Omental fat pad (tissue), 4 donors: ENCODE measurements at places on chromosomes 16 and 17. TPM values are rescaled to one million over a fixed set of nuclear protein-coding genes. Genes with fewer than 3 reads are reported as not detected.

GRCh38 chr17:33987162-33987561, 267.9 kb upstream of the CCL2 start:
- DNase-seq, result no peak

ANKFN1 gene
- 2.4 TPM for total RNA-seq

GRCh38 chr16:9098377-9099090, 7.1 kb downstream of the HAPSTR1 start:
- no peak for DNase-seq

GRCh38 chr17:57665128-57665527, 80.0 kb downstream of the CCDC182 start:
- no peak for DNase-seq

DNA sequence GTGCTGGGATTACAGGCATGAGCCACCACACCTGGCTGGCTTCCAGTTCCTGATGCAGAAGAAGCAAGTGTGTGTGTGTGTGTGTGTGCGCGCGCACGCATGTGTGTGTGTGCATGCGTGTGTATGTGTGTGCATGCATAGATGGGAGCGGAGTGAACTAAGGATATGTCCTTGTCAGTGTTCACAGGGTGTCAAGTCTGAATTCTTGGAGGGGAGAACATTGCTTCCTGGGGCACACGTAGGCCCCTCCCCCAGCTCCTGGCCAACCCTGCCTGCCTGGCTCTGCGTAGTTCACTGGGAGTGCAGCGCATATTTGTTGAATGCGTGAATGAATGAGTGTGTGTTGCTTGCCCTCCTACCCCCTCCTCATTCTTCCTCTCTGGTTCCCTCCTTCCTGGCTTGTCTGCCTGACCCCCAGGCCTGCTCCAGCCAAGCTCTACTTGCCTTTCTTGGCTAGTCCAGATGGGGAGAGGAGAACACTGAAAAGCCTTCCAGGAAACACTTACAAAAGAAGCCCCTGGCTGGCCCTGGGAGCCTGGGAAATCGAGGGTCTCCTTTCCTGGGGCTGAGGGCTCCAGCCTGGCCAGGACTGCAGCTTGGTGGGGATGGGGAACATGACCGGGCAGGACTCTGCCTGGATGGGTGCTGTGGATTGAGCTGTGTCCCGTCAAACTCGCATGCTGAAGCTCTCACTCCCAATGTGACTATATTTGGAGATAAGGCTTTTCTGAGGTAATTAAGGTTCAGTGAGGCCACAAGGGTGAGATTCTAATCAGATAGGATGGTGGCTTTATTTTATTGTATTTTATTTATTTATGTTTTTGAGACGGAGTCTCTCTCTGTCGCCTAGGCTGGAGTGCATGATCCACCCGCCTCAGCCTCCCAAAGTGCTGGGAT, 27.9 kb downstream of the IGFBP4 start:
- DNase-seq, result no peak

DNA sequence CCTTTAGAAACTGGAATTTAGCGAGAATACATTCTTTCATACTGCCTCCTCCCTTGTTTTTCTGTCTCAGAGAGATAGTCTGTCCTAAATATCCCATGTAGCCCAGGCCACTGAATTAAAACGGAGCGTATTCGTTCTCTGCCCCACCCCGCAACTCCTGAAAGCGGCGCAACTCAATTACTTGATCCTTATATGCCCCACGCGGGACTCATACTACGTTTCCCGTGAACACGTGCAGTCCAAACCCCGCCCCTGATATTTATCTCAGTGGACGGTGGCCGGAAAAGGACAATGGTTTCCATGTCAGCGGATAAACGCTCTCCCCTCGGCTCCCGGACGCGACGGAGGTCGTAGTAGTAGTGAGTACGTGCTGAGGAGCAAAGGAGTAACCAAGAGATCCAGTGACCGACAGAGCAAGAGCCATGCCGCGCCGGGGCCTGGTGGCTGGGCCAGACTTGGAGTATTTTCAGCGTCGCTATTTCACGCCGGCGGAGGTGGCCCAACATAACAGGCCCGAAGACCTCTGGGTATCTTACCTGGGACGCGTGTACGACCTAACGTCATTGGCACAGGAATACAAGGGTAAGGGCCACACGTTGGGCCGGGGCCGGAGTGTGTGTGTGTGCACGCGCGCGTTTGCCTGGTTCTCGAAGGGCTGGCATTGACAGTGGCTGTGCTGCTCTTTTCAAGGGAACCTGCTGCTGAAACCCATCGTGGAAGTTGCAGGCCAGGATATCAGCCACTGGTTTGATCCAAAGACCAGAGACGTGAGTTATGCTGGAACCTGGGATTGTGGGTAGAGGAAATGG, at the start of gene CYB5D1:
CYB5D1 (plus strand) TSS at position 291 of the 809 bp plus-strand sequence; CDS start at position 423, 132 bp downstream.
- peak; percentile 83 for DNase-seq

DNA sequence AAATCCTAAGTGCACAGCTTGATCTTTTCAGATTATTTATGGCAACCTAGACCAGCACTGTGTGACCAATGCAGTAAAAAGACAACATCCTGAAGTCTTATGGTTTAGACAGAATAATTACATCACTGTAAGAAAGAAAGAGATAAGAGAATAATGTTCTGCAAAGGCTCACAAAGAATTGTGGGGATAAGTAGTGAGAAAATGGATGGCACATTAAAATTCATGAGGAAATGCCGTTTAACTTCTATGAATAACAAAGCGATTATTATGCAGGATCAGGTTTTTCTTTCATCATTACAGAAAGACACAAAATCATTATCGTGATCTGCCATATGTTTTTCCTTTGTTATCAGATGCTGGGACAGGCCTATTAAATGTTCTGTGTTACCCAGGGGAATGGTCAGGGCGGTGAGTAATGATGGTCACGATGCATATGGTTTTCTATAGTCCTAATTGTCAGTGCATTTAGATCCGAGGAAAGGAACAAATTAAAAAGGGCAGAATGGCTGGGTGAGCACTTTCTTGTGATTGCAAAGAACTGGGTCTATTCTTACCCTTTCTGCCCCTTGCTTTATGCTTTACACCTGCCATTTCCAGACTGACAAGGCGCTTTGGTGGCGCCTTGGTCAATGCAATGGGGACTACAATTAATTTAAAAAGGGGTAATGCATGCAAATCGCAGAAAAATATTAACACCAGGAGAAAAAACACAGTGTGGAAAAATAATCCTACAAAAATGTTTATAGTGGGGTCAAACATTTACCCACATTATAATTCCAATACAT, 18.1 kb upstream of the DHX40 start:
- no peak for DNase-seq

DNA sequence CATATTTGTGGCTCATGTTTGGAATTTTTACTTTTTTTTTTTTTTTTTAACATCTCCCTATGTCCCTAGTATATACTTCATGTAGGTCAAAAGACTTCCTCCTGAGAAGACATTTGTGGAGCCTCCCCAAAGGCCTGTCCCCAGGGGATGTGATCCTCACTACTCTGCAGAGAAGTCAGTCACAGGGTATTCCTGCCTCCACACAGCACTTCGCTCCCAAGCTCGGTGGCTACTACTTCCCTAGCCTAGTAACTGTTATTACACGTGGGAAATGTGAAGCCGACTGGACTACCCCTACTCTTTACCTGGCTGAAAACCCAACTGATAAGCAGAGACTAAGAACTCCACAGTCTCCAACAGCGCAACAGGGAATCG, 116.8 kb downstream of the HIC1 start:
- DNase-seq, result no peak

- no peak for DNase-seq
These were observed 36.6 kb downstream of the PHLPP2 start for GRCh38 chr16:71687861-71688260.

- no peak for DNase-seq
These were observed 22.5 kb downstream of the XPO6 start for GRCh38 chr16:28189245-28189644.

- no peak for DNase-seq
These were observed 162.0 kb upstream of the ZKSCAN2 start for GRCh38 chr16:25419681-25420080.

- no peak for DNase-seq
These were observed 106.3 kb upstream of the ZNF750 start for GRCh38 chr17:82946081-82946480.

CMTM2 gene
- total RNA-seq, result 5.7 TPM

GRCh38 chr17:73612031-73612472, 32.2 kb downstream of the SDK2 start:
- no peak for DNase-seq

SRL gene
- 0.84 TPM for total RNA-seq

DNA sequence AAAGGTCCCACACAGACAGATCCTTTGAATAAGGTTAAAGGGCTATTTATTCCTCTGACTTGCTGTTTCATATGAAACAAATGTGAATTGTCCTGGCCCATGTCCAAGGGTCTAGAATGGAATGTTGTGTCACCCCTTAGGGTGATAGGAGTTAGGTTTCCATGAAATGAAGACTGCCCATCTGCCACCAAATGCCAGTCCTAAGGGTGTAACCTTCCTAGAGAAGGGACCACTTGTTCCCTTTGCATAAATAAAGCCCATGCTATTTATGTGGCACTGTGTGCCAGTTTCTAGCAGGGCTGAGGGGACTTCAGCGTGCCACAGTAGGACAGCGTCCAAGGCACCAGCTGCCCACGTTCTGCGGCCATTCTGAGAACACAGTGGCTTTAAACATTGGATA, 171.3 kb downstream of the ABCA8 start:
- no peak for DNase-seq

GRCh38 chr16:75478480-75479345, 14.2 kb upstream of the TMEM170A start:
- DNase-seq, result no peak

RSKR gene
- total RNA-seq, result 3.6 TPM

DNA sequence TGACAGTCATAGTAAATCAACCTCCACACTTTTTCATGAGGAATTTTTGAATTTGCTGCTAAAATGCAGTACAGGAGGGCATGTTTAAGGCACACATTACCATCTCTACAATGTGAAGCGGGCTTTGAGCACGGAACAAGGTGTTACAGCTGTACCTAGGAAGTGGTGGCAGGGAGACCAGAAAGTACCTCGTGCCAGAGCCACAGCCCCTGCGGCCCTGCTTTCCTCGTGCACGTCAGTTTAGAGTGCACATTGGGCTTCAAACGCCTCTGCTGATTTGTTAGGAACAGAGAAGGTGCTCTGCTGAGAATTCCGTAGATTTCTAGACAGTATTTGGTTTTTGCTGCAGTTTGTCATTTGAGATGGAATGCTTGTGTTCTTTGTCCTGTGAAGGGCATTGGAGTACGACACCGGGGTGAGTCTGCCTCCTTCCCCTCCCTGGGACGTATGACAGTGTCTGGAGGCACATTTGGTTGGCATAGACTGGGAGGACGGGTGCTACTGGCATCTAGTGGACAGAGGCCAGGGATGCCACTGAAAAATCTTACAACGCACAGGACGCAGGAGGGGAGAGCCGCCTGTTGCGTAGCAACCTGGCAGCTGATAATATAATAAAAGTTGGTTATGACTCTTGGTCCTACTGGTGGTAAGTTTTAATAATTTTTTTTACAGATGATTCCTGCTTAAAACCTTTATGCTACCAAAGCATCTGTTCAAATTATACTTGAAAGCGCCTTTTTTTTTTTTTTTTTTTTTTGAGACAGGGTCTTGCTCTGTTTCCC, 9.1 kb downstream of the FOXK2 start:
- no peak for DNase-seq

- DNase-seq, result no peak
These were observed 36.0 kb upstream of the FBXO47 start for GRCh38 chr17:39002991-39003715.

- no peak for DNase-seq
These were observed 93.4 kb upstream of the CBX4 start for GRCh38 chr17:79932451-79933306.
